ENCODE measurements at places on chromosomes 16 and 17.

GRCh38 chr16:27097800-27098230 is 31.1 kb downstream of the C16orf82 start:
- no peak for DNase-seq

DNA sequence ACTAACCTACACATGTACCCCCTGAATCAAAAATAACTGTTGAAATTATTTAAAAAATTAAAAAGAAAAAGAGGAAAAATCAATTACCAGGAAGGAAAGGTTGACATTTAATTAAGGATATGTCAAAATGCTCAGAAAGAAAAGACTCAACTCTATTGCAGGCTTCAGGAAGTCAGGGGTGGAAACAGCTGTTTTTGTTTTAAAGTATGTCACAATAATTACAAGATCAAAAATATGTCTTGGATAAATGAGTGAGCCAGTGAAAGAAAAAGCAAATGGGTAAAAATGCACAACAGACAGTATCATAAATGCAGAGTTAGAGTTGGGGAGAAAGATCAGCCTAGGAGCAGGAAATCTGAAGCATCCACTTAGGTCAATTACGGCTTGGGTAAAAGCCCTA is 146.0 kb downstream of the CDH11 start:
- DNase-seq, result no peak

GRCh38 chr16:1863681-1864460 is 8.1 kb downstream of the MEIOB start:
- peak; percentile 15 for DNase-seq

GRCh38 chr17:55708175-55708974 is 14.3 kb downstream of the TMEM100 start:
- no peak for DNase-seq

DNA sequence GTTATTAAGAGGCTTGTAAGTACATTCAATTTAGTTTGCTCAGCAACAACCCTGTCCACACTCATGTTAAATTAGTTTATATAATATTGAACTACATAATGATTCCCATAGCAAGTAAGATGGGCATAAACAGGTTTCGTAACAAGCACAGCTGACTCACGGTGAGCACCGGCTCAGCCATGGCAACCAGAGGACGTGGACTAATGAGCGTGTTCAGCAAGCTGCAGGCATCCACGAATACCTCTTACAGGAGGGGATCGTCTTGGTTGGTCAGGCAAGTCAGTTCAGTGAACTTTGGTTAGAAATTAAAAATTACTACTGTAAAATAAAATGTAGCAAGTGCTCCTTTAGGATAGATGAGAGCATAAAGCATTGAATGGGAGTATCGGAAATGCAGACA is 58.4 kb downstream of the ELAC2 start:
- DNase-seq, result no peak
